ENCODE measurements at places on chromosomes 16 and 17.

DNA sequence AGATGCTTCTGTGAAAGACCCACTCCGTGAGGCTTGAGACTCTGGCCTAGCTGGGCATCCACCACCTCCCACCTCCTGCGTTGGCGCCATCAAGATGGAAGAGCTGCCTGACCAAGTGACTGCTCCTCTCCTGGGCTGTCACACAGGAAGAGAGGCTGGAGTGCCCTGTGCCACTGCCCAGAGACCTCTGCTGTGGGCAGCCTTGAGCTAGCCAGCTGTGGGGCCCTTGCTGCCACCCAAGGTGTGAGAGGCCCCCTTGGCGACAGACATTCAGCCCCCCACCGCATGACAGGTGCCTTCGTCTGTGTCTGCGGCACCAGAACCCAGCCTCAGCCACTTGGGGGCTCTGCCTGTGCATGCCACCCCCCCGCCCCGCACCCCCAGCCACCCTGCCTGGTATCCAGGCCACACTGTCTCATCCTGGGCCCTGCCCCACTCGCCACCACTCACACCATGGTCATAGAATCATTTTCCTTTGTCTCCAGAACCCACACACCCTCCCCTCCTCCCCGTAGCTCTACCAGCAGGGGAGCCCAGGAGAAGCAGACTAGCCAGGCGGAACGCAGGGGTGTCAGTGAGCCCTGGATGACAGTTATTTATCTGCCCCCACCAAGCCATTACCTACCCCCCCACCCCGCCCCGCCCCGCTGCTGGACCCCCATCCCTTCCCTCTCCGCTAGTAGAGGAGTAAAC, 120.9 kb upstream of the LHX1 start:
- DNase-seq, result no peak

GRCh38 chr17:77371117-77371887, 230.5 kb downstream of the SEC14L1 start:
- no peak for DNase-seq

- peak; percentile 59 for DNase-seq
These were observed 1.2 kb downstream of the CDT1 start for GRCh38 chr16:88804552-88805339.

DNA sequence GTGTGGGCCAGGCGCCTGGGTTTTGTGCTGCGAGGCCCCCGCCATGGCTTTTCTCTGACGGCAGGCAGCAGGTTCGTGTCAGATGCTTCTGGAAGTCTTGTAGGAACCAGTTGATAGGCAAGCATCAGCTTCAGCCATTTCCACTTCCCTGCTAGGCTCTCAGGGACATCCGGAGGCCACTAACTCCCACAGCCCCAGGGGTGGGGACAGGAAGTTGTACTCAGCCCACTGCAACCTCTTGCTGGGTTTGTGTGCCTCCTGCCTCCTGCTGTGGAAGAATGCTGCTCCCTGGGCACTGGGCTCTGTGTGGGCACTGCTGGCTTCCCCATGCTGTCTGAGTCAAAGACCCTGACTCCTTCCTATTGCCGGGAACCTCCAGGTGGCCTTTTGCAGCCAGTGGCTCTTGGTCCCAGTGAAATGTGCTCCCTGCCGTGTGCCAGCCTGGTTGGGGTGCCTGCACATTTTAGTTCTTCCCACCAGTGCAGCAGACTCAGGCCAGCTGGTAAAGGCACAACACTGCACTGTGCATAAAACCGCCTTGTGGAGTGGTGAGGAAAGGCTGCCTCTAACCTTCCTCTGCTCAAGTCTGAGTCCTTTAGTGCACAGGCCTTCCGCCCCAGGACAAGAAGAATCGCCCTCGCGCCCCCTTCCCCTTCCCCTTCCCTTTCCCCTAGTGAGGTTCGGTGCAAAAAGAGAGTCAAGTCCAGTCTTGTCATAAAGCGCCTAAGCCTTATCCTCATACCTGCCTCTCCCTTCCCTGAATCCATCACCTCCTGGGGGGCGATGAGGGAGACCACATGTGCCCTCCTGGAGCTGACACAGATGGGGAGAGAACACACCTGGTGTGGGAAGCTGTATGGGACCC, 16.6 kb downstream of the LDHD start:
- no peak for DNase-seq

- DNase-seq, result no peak
These were observed 476 bp upstream of the LPCAT2 start for GRCh38 chr16:55508271-55508921.

- DNase-seq, result no peak
These were observed 85.6 kb upstream of the NOL11 start for GRCh38 chr17:67632141-67632540.

DNA sequence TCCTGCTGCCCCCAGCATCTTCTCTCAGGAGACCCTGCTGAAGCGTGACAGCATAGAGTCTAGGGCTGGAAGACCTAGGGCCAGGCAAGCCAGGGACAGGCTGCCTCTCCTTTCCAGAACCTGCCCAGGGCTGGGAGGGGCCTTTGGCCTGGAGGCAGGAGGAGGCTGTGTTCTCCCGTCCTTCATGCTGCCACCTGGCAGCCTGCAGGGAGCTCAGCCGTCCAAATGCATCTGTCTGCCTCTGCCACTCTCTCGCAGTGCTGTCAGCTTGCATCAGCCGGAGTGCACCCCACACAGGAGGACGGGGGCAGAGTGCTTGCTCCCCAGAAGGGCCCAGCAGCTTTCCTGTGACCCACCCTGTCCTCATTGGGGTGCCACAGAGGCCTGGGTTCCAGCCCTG, 31.3 kb downstream of the ARHGAP23 start:
- DNase-seq, result no peak

- peak; percentile 24 for DNase-seq
These were observed 18.8 kb downstream of the CLUH start for GRCh38 chr17:2692781-2693135.

DNA sequence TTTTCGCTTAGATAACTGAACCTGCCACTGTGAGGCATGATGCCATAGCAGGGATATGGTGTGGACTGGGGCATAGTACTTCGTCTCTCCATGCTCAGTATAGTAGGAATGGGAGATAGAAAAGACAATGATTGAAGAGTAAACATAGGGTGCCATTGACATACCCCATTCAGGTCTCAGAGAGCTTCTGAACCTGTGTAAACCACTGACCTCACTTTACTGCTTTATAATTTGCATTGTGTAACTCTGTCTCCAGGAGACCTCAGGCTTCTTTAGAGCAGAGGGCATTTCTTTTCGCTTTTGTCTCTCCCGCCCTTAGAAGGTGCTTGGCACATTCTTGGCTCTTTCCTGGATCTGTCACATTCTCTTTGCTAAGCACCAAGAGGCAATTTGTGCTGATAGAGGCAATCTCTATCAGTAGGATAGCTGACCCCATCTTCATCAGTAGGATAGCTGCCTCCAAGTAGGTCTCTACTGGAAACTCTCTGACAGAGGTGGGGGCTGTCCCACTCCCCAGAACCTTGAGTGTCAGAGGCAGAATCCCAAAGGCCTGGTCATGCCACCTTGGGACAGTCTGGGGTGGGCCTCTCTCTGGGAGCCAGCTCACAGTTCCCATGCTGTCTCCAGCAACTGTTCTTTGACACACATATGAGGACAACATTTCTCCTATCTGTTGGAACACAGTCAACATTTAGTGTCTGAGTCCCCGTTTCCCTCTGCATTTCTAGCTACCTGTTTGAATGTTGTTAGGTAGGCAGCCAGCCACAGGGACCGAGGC, 181.9 kb downstream of the UTP18 start:
- no peak for DNase-seq

DNA sequence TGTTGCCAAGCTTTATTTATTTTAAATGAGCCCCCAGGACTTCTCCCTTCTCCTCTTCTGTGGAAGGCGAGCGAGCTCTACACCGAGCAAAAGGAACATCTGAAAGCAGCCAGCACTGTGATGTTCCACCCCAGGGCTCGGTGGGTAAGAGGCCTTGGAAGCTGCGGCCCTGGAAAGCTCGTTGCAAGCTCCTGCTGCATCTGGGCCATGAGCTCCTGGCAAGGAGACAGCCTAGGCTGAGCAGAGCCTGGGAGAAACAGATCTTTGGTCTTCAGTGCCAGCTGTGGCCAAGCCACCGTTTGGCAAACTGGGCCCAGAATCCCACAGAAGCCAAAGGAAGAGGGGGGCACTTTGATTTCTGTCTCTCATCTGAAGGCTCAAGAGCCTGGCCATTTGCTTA, 114.1 kb downstream of the ENGASE start:
- DNase-seq, result no peak

- no peak for DNase-seq
These were observed 878 bp upstream of the RNF157 start for GRCh38 chr17:76241204-76241538.

DNA sequence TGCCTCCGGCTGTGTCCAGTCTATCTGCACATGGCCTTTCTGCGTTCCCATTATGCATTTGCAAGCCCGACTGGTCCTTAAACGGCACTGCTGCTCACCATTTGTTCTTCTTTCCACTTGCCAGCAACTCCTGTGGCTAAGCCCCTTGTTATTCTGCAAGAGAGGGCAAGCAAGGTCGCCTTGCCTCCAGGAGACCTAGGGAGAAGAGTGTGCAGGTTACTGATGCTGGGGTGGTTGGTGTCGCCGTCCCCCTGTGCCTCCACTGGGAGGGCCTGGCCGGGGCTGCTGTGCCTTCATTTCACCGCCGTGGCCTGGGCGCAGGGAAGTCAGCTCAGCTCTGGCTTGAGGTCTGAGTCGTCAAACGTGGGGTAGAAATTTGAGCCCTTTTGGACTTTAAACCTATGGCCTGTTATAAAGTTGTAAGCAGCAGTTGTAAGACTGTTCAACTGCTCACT, 12.7 kb downstream of the SLC6A4 start:
- DNase-seq, result no peak

- no peak for DNase-seq
These were observed 49.6 kb downstream of the MRC2 start for GRCh38 chr17:62676952-62677596.

DNA sequence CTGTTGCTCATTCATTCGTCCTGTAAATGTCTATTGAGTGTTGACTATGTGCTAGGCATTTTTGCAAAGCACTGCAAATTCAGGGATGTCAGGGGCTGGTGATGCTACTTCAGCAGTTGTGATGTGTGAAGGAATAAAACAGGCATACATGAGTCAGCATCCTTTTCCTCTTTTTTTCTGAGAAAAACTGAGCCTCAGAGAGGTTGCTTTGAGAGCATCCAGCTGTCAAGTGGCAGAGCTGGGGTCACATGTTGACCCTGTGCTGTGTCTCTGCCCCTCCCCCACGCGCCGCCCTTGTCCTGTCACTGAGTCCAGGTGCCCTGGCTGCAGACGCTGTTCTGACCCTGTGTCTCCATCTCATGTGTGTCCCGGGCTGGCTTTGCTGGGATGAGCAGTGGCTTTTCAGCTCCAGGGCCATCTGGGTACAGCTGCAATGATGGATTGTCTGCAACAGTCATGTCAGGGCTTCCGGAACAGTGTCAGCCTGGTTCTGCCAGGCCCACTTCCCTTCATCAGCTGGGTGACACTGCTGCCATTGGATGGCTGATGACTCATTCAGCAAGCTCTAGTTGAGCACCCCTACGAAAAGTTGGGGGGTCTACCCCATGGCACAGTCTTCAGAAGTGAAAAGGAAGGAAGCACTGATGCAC, 14.9 kb downstream of the SEC14L5 start:
- no peak for DNase-seq

DNA sequence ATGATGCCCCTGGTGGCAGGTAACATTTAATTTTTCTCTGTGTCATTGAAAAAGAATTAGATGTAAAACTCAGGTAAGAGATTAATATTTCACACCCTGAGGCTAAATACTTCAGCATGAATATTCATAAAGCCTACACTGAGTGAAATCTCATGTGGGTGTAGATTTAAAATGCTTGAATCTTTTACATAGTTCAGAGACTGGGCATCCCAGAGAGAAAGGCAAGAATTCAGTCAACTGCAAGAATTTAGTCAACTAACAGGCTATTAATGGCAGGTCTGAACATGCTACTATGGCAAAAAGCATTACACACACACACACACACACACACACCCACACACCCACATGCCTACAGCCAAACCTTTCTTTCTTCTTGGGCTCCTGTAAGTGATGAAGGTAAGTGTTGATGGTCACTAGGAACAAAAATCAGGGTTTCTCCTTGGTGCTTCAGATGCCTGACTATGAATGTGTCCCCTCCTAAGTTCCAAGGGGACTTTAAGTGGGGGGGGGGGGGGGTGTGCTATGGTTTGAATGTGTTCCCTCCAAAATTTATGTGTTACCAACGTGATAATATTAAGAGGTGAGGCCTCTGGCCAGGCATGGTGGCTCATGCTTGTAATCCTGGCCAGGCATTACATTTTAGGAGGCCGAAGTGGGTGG, 63.7 kb upstream of the PSMD7 start:
- DNase-seq, result no peak

GRCh38 chr17:9206741-9207332, 185.5 kb downstream of the NTN1 start:
- no peak for DNase-seq

GRCh38 chr17:4394208-4395110, 28.0 kb upstream of the UBE2G1 start:
- no peak for DNase-seq

GRCh38 chr16:66159987-66160386, 206.5 kb upstream of the CDH5 start:
- DNase-seq, result no peak

DNA sequence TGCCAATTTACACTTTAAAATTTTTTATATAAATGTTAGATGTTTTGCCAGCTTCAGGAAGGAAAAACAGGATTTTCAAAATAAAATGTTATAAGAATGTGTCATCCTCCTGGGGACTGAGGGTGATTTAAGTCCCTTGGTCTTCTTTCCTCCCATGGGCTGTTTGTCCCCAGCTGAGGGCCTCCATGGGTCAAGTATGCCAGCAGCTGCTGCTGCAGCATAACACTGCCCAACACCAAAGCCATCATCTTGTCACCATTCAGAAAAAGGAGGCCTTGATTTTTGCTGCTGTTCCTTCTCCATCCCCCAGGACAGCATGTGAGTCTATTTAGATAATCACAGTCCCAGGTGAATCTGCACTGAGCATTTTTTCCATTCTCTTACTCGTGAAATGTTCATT, 188.5 kb downstream of the LGALS9B start:
- DNase-seq, result no peak

GRCh38 chr16:70758786-70759185, 42.2 kb downstream of the VAC14 start:
- no peak for DNase-seq

DNA sequence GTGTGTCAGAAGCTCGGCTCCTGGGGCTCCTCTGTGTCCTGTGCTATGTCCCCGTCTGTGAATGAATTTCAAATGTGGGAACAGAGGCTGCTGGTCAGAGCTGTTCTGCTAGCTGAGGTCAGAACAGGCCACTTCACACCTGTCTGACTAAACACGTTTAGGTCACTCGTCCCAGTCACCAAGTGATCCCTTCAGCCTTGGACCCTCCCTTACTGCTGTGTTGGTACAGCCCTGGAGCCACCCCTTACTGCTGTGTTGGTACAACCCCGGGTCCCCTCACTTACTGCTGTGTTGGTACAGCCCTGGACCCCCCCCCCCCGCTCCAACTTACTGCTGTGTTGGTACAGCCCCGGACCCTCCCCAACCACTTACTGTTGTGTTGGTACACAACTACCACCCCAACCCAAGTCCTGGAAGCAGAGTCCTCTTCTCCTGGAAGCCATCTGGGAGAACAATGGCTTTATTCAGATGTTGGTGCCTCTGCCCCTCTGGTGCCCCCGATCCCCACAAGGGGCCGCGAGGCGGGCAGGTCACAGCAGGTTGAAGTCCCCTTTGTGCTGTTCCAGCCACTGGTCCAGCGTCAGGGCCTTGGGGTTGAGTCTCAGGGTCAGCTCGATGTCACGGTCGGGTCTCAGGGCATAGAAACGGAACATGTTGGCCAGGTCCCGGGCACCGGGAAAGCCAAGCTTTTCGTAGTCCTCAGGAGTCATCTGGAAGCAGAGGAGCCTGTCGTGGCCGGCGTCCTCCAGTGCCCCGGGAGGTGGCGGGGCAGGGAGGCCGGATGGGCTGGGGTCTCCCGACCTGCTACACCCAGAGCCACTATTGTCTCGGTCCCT, 13.0 kb downstream of the NMRAL1 start:
- no peak for DNase-seq
